ENCODE measurements at places on chromosomes 16 and 17.

- DNase-seq, result no peak
Observed at GRCh38 chr16:71340406-71340805, 18.1 kb upstream of the CALB2 start.

GRCh38 chr16:2690852-2691251 is 8.5 kb downstream of the KCTD5 start:
- DNase-seq, result no peak

DNA sequence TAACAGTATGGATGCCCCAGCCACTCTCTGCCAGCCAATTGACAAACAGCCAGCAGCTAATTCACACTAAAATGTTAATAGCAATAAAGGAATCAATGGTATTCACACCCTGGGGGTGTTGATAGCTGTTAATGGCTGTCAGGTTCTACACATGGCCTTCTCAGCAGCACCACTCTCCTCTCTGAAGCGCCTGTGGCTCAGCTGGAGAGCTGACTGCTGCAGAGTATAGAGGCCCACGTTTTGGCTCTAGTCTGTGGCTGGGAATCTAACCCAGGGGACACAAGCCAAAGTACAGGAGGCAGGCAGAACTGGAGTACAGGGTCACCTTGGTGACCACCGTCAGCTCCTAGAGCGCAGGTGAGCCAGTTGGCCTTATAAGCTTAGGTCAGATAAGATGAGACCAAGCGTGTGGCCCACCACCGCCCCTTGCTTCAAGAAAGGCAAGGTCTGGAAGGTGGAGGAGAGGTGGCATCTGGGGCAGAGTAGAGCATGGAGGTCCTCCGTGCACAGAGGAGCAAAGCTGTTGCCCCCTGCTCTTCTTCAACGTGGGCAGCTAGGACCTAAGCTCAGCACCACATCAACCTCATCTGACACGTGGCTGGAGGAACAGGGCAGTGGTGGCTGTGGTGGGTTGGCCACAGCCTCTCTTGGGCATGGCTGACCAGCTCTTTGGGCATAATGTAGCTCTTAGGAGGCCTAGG is 25.4 kb downstream of the CCR7 start:
- DNase-seq, result no peak

- no peak for DNase-seq
Observed at GRCh38 chr17:43615330-43616028, 46.2 kb downstream of the MEOX1 start.

- no peak for DNase-seq
Observed at GRCh38 chr16:86089991-86090390, 191.0 kb downstream of the IRF8 start.

DNA sequence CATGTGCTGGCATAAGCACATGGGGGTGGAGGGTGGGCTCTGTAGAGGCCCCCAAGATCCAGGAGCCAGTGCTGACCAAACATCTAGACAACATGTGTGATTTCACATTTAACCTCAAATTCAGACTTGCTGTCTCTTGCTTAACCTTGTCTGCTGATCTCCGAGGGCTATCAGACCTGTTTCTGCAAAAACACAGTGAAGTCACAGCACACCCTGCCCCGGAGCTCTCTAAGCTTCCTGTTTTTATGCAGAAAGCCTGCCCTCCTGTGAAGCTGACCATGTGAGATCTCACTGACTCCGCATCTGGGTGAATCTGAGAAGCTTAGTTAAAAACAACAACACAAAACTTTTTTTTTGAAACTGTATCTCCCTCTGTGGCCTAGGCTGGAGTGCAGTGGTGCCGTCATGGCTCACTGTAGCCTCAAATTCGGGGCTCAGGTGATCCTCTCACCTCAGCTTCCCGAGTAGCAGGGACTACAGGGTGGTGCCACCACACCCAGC is 6.6 kb upstream of the DPEP2 start:
- no peak for DNase-seq

GRCh38 chr16:89629827-89630610 is 16.6 kb downstream of the DPEP1 start:
- DNase-seq, result no peak

- DNase-seq, result no peak
Observed at GRCh38 chr17:59338498-59338897, 7.0 kb downstream of the YPEL2 start.

All from activated naive CD8-positive, alpha-beta T cell treated with anti-CD3 and anti-CD28 coated beads, Interleukin-2, amount 50 U/mL, for 16 hours (primary cell).